ENCODE measurements at places on chromosomes 2 and 18.
A peak's percentile ranks its signal among the peaks of the same experiment; 100 is the strongest.

DNA sequence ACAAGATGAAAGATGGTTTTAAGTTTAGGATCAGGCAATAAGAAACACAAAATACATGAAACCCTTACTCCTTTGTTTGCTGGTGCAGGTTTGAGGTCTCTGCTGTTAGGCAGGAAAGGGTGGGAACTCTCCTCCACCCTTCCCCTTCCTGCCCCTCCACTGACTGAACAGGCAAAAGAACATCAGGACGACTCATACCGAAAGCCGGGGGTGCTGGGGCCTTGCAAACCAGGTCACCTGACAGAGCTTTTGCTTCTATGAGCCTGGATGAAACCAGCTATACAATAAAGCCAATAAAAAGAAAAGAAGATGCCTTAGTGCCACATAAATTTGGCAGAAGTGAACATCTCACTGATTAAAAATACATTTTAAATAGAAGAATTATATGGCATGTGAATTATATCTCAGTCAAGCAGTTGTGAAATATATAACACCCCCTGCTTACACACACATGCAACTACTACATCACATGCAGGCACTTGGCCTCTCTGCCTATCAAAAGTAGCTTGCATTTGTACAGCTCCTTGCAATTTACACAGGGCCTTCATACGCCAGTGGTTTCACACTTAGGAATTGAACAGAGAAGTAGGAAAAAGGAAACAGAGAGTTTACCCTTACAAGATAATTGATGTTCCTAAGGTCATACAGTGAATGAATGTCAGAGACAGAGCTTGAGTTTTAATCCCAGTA is 215.1 kb upstream of the TRIB2 start:
- H3K4me1 ChIP-seq: peaks cover 97% of the 10 kb centered on the region
- peak; percentile 58 for DNase-seq
- peak overlapping the region; percentile 96 for H3K27ac ChIP-seq
- H3K36me3 ChIP-seq: peaks cover 3% of the 10 kb centered on the region
- peaks cover 1% of the 10 kb centered on the region for H3K27me3 ChIP-seq
- H3K4me3 ChIP-seq: peak overlapping the region; percentile 77

DNA sequence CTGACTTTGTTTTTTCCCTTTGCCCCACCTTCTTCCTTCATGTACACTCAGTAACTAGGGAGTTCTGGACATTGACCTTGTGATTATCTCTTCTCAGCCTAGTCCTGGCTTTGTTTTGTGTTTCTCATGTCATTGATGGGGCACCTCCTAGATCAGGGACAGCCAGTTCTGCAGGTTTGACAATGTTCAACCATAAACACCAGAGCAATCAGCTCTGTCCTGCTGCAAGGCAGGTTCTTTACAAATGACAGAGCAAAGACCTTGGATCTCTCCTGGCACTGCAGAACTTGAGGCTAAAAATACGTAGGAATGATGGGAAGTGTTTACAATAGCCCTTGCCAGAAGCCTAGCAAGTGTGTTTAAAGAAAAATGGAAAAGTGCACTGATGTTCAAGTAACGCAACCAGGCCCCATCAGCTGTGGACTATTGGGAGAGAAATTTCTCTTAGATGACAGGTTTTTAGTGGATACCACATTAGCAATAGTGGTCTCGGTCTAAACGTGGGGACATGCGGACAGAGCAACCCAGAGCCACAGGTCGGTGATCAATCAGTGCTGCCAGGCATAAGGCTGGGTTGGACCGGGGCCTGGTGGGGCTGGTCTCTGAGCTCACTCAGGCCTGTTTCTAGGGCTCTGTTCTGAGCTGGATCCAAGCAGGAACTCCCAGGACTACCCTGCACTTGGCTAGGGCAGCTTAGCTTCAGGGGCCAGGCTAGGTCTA is 76.8 kb downstream of the SOWAHC start:
- H3K27me3 ChIP-seq: no peaks in the 10 kb centered on the region
- H3K4me1 ChIP-seq: no peaks in the 10 kb centered on the region
- H3K27ac ChIP-seq: no peak overlapping the region
- no peaks in the 10 kb centered on the region for H3K36me3 ChIP-seq
- H3K4me3 ChIP-seq: no peak overlapping the region
- no peak for DNase-seq

DNA sequence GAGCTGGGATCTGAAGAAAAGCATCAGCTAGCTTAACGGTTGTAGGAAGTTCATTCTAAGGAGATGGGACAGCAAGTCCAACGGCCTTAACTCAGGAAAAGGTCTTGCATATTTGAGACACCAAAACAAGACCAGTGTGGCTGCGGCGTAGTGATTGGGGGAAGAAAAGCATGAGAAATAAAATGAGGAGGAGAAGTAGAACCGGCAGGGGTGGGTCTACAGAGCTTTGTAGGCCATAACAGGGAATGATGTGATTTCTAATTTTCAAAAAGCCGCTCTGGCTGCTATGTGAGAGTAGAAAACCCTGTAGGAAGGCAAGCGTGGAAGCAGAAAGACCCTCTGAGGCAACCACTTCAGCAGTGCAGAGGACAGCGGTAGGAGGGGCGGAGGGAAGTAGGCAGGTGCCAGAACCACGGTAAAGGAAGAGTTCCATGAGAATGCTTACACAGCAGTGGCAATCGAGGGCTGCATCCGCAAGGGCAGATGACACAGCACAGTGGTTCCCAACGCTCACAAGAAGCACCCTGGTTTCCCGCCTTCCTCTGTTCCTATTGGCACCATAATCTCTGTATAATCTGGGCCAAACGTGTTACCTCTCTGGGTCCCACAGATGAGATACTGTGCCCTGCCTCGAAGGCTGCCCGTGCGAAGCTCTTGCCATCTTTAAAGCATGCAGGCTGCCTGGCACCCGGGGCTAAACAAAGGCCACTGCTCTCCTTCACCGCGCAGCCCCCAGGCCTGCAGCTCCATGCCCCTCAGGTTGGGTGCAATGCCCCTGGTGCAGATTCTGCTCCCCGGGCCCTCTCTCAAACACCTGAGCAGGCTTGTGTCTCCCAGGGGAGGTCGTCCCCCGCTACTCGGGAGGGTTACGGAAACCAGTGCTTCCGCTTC is 795 bp downstream of the ANKRD39 start:
- peaks cover 15% of the 10 kb centered on the region for H3K36me3 ChIP-seq
- peak overlapping the region; percentile 90 for H3K4me3 ChIP-seq
- H3K27me3 ChIP-seq: peaks cover 5% of the 10 kb centered on the region
- no peak for DNase-seq
- peak overlapping the region; percentile 89 for H3K27ac ChIP-seq
- H3K4me1 ChIP-seq: peaks cover 39% of the 10 kb centered on the region

DNA sequence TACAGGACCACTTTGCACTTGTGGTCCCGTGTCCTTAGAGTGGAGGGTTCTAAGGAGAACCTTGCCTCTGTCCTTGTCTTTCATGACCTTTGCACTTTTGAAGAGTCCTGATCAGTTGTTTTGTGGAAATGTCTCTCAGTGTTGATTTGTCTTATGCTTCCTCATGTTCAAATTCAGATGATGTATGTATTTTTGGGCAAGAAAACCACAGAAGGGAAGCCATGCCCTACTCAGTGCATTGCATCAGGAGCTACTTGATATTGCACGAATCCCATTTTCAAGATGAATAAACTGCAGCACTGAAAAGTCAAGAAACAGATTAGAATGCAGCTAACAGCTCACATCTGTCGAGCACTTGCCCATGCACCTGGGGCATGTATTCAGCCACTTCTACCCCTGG is 152.2 kb downstream of the INHBB start:
- H3K36me3 ChIP-seq: no peaks in the 10 kb centered on the region
- H3K4me1 ChIP-seq: no peaks in the 10 kb centered on the region
- no peak overlapping the region for H3K4me3 ChIP-seq
- no peak overlapping the region for H3K27ac ChIP-seq
